ENCODE measurements at places on chromosomes 2 and 18.
A peak's percentile ranks its signal among the peaks of the same experiment; 100 is the strongest.

- no peak for DNase-seq
Measured at GRCh38 chr2:241550616-241551580, 7.6 kb upstream of the BOK start.

- DNase-seq, result no peak
Measured at GRCh38 chr18:76892832-76893231, 70.5 kb downstream of the ZNF236 start.

DNA sequence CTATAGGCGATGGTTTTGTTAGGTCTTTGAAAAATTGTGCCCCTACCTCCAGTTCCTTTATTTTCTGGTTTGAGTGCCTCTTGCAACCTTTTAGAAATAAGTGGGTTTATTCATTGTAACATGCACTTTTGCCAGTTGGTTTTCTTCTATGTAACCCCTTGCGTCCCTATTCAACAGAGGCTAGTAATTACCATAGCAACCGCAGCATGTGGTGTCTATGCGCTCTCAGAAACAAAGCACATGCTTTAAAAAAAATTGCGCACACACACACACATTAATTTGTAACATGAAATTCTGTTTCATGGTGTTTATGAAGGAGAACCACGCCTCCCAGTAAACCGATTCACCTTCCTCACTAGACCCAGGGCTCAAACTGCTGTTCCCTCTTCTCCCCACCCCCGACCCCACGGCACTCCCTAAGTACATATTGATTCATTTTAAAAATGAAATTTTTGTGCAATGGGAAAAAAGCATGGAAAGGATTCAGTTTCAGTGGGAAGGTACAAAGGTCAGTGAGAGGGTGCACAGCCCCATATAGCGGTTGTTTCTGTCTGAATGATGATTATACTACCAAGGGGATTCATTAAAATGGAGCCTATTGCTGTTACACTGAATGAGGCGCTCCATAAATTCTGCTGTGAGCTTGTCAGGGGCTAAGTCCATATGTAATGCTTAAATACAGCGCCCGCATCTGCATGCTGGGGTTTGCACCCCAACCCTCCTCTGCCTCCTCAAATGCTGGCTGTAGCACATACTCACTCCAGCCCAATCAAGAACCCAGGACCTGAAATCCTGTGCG lies 206.9 kb downstream of the ICOS start:
- DNase-seq, result no peak

GRCh38 chr2:215717501-215718381 lies 281.9 kb upstream of the FN1 start:
- DNase-seq, result no peak

DNA sequence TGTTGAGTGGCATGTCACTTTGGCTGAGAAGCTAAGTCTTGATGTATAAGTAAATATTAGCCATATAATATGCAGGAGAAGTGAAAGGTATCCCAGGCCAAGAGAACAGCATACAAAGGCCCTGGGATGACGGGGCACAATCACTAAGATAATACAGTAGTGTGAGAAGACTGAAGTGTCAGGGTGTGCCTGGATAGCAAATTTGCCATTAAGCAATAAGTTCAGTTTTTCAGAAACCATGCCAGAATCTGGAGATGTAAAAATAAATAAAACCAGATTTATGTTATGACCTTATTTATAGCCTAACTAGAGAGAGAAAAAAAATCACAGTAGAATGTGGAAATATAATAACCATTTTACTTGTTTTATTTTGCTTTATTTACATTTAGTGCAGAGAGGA lies 1858.7 kb upstream of the CELF4 start:
- no peak for DNase-seq

- no peak for DNase-seq
Measured at GRCh38 chr2:112021290-112021689, 33.8 kb upstream of the TMEM87B start.

GRCh38 chr2:239324456-239324855 lies 76.4 kb downstream of the HDAC4 start:
- no peak for DNase-seq

GRCh38 chr2:200408428-200409316 lies 101.2 kb downstream of the KCTD18 start:
- DNase-seq, result peak; percentile 91

DNA sequence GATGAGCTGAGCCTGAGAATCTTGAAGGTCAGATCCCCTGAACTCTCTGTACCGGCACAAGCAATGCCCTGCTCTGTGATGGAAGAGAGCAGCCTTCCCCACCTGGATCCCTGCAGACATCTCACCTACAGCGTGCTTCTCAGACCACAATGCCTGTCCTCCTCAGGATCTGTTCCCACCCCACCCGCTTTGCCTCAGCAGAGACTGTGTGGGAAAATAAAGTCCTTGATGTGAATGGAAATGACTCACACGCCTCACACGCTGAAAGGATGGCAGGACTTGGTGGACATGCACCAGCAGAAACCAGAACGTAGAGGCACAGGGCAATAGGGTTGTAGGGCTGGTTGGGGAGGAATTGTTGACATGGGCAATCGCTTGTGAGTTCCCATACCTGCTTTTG lies 117.9 kb upstream of the POU3F3 start:
- no peak for DNase-seq

GRCh38 chr2:70024284-70024683 lies 62.9 kb upstream of the ASPRV1 start:
- DNase-seq, result no peak

- peak; percentile 35 for DNase-seq
Measured at GRCh38 chr2:138829326-138829919, 49.2 kb upstream of the NXPH2 start.

GRCh38 chr2:167942366-167943081 lies 304.9 kb downstream of the STK39 start:
- DNase-seq, result no peak

DNA sequence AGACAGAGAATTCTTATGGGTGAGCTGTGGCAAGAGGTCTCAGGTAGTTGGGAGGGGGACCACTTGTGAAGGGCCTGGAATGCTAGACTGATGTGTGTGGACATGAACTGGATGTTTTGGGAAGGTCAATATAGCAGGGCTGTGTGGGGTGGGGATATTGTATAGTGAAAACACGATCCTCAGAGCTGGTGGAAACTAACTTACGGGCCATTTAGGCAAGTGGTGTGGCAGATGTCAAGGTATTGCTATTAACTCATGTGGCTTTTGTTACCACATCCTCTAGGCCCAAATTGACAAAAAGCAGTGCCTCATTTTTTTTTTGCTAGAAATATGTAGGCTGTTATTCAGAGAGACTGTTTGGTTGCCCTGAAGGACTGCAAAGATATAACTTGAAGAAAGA lies 8.0 kb upstream of the GALNT1 start:
- DNase-seq, result no peak

DNA sequence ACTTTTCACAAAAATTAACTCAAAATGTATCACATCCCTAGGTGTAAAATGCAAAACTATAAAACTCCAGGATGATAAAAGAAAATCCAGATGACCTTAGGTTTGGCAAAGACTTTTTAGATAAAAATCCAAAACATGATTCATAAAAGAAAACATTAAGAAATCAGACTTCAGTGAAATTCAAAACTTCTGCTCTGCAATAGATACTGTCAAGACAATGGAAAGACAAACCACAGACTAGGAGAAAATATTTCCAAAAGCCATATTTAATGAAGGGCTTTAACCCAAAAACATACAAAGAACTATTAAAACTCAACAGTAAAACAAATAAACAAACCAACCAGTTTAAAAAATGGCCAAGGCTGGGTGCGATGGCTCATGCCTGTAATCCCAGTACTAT lies 173.6 kb upstream of the SPOPL start:
- DNase-seq, result peak; percentile 32

GRCh38 chr2:98654699-98655495 lies 46.5 kb downstream of the UNC50 start:
- DNase-seq, result no peak

DNA sequence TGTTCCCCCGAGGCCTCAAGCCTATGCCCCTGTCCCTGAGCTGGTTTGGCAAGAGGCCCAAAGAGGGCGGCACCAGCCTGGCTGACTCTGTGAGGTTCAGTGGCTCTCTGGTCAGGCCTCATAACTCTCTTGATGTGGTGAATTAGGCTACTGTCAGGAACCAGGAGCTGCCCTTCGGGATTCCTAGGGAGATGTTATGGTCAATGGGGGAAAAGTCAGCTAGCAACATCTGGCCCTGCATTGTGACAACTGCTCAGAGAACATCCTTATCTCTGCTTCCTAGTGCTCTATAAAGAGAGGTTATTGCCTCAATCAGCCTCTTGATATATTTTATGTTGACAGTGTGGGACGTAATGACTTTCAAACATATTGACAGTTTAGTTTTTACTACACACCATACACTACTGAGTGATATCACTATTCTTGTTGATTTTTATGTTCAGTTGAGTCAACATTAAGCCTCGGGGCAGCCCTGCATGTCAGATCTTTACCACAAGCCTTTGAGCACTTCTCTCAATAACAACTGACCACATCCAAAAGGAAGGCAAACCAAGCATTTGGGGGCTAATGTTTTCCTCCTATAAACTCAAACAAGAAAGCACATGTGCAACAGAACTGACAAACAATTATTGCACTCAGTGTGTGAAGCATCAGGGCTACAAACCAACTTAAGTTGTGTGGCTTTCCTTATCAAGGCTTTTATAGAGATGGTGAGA lies 448.3 kb upstream of the SLC14A2 start:
- peak; percentile 92 for DNase-seq

Data from M059J (cell line).